ENCODE measurements at places on chromosomes 3 and 15. TPM values are rescaled to one million over a fixed set of nuclear protein-coding genes. Genes with fewer than 3 reads are reported as not detected.
A peak's percentile ranks its signal among the peaks of the same experiment; 100 is the strongest.

The SIDT1 gene
- total RNA-seq = 18.4 TPM

The ASB14 gene
- not detected for total RNA-seq

The SI gene
- not detected for total RNA-seq

The CP gene
- total RNA-seq = not detected

DNA sequence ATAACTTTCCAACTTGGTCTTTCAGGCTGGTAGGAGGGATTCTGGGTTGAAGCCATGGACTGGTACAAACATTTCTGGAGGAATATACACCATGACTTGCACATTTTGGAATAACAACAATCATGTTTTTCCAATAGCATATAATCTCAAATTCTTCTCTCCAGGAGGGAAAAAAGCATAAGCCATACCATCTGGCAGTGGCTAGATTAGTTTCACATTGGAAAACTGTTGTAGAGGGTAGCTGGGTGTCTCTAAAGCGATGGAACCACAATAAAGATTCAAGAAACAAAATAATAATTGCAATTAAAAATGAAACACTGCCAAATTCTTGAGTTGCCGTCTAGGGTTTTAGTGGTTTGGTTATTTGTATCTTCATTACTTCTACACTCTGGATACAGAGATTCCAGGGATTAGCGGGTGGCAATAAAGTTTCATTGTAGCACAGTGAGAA lies 278.5 kb upstream of the RASGRP1 start:
- DNase-seq = no peak

- peak; percentile 79 for DNase-seq
These were observed 257.6 kb upstream of the STT3B start for GRCh38 chr3:31275038-31275572.

- no peak for DNase-seq
These were observed 124.8 kb downstream of the CTNNB1 start for GRCh38 chr3:41324156-41324475.

- no peak for DNase-seq
These were observed 499.5 kb downstream of the NTRK3 start for GRCh38 chr15:87757084-87757483.

- no peak for DNase-seq
These were observed 31.0 kb downstream of the SLC6A20 start for GRCh38 chr3:45765266-45765851.

GRCh38 chr3:62724503-62724902 lies 150.7 kb downstream of the CADPS start:
- DNase-seq = no peak

DNA sequence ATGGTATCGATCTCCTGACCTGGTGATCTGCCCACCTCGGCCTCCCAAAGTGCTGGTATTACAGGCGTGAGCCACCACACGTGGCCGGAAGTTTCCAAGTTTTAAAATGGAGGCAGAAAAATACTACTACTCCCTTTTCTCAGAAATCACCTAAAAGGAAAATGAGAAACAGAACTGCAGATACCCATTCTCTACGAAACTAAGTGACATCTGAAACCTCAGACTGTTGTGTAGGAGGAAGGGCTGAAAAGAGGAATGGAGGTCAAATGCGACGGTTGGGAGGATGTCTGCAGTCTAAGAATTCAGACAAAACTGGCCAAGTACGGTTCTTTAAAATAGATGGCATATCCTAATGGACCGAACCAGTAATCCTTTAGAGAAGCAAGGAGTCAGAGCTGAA lies 24.1 kb downstream of the WDR48 start:
- no peak for DNase-seq

GRCh38 chr3:169923831-169924230 lies 12.5 kb downstream of the SAMD7 start:
- no peak for DNase-seq

GRCh38 chr3:185253645-185254410 lies at the start of gene EHHADH:
EHHADH (minus strand) TSS chr3:185254049; CDS start chr3:185254022, 27 bp downstream.
- peak; percentile 83 for DNase-seq

Measured in PC-3 (cell line).